ENCODE measurements at places on chromosomes 12 and 14.

- no peak for DNase-seq
Measured at GRCh38 chr12:131095826-131096680, 142.3 kb downstream of the ADGRD1 start.

GRCh38 chr14:29905543-29905942 lies 22.1 kb downstream of the PRKD1 start:
- no peak for DNase-seq

DNA sequence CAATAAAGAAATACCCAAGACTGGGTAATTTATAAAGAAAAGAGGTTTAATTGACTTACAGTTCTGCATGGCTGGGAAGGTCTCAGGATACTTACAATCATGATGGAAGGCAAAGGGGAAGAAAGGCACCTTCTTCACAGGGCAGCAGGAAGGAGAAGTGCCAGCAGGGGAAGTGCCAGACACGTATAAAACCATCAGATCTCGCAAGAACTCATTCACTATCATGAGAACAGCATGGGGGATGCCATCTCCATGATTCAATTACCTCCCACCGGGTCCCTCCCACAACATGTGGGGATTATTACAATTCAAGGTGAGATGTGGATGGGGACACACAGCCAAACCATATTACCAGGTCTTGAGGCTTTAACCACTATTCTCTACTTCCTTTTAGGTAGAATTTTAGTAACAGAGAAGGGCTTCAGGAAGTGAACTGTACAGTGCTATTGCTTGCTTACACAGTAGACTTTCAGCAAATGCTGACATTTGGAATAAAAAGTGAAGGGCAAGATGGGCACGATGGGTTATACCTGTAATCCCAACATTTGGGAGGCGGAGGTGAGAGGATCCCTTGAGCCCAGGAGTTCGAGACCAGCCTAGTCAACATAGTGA lies 40.8 kb upstream of the OR4E1 start:
- DNase-seq = no peak

DNA sequence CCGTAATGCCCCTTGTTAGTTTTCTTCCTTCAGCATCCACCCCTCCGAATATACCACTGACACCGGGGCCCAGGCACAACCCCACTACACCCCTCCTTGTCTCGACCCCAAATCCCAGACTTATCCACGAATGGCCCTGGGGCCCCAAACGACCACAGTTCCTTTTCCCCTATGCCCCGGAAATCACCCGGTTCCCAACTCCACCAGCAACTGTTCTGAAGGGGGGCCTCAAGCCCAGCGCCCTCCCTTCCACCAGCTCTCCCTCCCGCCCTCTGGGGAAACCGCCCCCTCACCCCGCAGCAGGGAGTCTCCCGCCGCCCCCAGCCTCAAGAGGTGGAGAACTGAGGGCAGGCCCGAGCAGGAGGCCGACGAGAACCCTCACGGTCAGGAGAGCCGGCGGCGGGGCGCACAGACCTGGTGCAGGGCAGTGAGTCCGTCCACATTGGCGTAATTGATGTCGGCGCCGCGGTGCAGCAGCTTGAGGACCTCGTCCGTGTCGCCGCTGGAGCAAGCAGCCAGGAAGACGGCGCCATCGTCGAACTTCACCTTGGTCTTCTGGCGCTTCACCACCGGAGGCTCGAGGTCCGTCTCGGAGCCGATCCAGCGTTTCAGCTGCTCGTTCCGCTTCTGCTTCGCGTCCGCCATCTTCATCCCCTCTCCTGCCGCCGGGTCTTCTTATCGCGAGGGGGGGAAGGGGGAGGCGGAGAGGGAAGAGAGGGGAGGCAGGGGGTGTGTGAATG lies 446 bp downstream of the PPP1R12A start:
- no peak for DNase-seq

DNA sequence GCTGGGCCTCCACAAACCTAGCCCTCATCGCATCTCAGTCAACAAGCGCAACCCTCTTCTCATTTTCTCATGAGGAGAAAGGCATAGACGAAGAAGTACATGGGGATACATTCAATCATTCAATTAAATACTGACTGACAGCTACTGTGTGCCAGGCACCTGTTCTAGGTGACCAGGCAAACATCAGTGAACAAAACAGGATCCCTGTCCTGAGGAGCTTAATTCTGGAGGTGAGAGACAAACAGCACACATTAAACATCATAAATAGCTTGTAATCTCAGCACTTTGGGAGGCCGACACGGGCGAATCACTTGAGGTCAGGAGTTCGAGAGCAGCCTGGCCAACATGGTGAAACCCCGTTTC lies 362 bp upstream of the ACYP1 start:
- no peak for DNase-seq

DNA sequence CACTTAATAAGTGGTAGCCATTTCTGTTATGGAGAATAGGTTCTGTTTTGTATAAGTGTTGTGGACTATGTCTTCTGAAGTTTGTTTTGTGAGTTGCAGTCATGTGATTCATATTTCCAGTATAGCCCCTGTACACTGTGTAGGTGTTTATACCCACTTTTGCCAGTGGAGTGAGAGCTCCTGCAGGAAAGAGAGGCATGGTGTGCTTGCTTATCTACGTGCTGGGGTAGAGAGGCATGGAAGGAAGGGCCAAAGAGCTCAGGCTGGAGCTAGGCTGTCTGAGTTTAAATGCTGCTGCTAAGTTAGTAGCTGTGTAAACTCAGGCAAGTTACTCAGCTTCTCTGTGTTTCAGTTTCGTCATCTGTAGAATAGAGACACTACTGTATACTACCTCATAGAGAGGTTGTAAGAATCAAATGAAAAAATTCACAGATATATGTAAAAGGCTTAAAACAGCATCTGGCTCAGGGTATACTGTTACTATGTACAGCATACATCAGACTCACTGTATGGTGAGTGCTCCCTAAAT lies 88.2 kb upstream of the SLC38A2 start:
- no peak for DNase-seq

- no peak for DNase-seq
Measured at GRCh38 chr12:67042697-67043131, 226.4 kb upstream of the CAND1 start.

DNA sequence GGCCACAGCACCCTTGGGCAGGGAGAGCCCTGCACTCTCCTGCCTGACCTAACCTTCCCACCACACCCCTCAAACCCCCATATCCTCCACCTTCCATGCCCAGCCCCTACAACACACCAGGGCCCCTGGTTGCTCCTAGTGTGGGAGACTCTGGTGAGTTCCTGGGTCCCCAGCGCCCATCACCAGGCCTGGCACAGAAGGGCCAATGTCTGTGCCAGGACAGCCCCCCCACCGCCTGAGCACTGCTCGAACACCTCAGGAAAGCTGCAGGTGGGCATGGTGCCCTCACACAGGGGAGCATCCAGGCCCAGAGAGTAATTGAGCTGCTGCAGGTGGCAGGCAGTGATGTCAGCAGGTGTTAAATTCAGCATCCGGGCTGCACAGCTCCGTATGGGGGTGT lies 15.2 kb downstream of the ADCY6 start:
- DNase-seq = no peak

DNA sequence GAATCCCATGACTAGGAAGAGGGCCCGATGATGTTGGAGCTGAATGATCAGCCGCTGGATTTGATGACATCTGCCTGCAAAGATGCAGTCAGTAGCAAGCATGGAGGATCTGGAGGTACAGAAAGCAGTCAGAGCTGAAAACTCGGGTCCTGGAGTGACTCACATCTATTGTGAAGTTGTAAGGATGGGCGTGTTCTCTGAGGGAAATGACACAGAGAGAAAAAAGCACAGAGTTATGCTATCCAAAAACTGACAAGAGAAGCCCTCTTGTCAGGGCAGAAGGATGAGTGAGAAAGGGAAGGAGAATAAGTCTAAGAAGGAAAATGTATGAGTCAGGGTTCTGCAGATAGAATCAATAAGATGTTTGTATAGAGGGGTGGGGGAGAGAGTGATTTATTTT lies 380.4 kb upstream of the CCDC196 start:
- DNase-seq = no peak
